ENCODE measurements at places on chromosomes 11 and 22. TPM values are rescaled to one million over a fixed set of nuclear protein-coding genes. Genes with fewer than 3 reads are reported as not detected.

Gene KRTAP5-10
- 0.24 TPM for polyA plus RNA-seq

Gene CNTN5
- 19.0 TPM for polyA plus RNA-seq

Gene APLNR
- 101 TPM for polyA plus RNA-seq

Gene POU2AF2
- not detected for polyA plus RNA-seq

Gene DCDC1
- 4.7 TPM for polyA plus RNA-seq

Gene TRPC6
- 6.6 TPM for polyA plus RNA-seq

Gene TRIM29
- polyA plus RNA-seq: 0.98 TPM

Gene B4GALNT4
- polyA plus RNA-seq: 47.4 TPM

Gene TRIM48
- polyA plus RNA-seq: not detected

Gene VWCE
- polyA plus RNA-seq: 1.3 TPM

Gene ABCG4
- polyA plus RNA-seq: 0.74 TPM

Gene KCNK4
- 0.13 TPM for polyA plus RNA-seq

Gene ARHGAP32
- polyA plus RNA-seq: 14.7 TPM

Gene OVOL1
- polyA plus RNA-seq: 12.6 TPM

Gene ACTN3
- polyA plus RNA-seq: 0.53 TPM

Gene INPP5J
- 3.9 TPM for polyA plus RNA-seq

Gene PNPLA3
- polyA plus RNA-seq: 1.8 TPM

GRCh38 chr11:61635304-61635703 lies 44.9 kb upstream of the DAGLA start:
- DNase-seq: no peak

- DNase-seq: peak; percentile 80
Observed at GRCh38 chr11:112961146-112961668, at the start of gene NCAM1. TSS of gene NCAM1 (plus strand) at chr11:112961420.

DNA sequence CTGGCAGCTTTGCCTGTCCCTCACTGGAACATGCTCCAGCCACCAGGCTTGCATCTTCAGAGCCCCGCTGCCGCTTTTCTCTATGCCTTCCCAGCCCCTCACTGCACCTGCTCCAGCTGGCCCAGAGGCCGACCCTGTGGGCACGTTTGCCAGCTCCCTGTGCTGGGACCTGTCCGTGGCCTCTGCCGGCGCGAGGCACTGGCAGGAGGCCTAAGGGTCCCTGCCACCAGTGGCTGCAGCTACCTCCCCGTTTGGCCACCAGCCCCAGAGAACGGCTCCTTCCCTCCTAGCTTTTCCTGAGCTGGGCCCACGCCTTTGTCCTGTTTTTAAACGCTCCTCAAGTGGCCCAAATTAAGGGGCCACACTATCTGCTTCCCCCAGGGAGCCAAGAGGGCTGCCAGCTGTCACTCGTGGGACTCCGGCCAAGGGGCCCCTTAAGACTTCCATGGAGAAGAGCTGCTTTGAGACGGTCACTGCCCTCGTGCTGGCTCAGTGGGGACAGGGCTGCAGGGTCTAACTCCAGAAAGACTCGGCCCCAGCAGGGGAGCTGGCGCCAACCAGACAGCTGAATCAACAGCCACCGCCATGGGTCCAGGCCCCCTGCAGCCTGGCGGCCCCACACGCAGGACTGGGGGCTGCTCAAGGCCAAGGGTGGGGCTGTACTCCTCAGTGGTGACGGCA lies 24.6 kb upstream of the WNT7B start:
- no peak for DNase-seq

DNA sequence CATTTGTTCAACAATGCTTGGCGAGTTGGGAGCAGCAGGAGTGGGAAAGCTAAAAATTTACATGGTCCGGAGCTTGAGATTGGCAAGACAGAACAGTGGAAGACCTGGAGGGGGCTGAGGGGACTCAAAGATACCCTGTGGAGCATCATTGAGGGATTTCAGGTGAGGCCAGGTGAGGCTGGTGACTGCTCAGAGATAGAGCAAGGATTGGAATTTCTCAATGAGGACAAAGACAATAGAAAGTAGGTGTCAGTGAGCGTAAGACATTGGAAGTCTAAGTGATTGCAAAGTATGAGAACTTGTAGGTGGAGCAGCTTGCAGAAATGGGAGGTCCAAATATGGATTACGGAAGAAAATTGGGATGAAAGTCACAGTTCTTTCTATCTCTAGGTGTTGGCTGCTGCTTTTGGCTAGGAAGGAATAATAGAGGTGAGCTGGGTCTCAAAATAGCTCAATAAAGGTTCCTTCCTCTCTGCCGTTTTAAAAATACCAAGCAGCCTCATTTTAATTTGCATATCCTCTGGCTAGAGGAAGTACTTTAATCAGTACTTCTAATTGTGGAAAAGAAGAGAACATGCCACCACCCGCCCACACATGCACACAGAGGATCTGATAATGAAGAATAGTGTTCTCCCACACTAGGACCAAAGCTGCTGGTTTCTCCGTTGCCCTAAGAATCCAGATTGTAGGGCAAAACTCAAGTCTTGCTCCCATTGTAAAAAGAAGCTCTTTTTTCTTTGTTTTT lies 41.8 kb upstream of the SORL1-AS1 start:
- DNase-seq: no peak

DNA sequence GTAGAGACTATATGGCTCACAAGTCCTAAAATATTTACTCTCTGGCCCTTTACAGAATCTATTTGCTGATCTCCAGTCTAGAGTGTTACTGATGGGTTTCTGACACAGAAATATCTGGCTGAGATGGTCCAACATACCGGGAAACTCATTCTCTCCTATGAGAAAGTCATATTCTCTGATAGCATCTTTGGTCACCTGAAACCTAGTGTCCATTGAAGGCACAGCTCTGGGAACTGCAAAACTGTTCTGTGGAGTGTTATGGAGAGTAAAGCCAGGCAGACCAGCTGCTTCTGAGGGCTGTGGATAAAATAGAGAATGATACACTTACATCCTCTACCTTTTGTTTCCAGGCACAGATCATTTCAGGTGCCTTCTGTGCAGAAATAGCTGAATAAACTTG lies 2.5 kb upstream of the C11orf24 start:
- DNase-seq: no peak

DNA sequence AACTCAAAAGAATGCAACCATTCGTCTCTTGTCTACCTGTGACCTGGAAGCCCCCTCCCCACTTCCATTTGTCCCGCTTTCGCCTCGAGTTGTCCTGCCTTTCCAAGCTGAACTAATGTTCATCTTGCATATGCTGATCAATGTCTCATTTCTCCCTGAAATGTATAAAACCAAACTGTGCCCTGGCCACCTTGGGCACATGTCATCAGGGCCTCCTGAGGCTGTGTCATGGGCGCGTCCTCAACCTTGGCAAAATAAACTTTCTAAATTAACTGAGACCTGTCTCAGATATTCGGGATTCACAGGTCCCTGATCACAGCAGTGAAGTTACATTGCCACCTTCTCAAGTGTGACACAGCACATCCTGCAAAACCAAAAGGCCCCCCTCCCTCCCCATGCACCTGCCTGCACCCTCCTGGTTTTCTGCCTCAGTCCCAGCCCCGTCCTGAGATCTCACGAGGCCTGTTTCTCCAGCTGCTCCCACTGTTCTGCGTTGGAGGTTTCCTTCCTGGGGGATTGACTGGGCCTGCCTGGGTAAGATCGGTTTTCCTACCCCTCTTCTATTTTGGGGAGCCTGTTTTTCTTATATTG lies 1328.7 kb downstream of the TBC1D22A start:
- no peak for DNase-seq

GRCh38 chr22:32882774-32883530 lies 81.4 kb downstream of the TIMP3 start:
- DNase-seq: no peak

GRCh38 chr11:115455613-115456012 lies 48.6 kb downstream of the CADM1 start:
- DNase-seq: no peak

DNA sequence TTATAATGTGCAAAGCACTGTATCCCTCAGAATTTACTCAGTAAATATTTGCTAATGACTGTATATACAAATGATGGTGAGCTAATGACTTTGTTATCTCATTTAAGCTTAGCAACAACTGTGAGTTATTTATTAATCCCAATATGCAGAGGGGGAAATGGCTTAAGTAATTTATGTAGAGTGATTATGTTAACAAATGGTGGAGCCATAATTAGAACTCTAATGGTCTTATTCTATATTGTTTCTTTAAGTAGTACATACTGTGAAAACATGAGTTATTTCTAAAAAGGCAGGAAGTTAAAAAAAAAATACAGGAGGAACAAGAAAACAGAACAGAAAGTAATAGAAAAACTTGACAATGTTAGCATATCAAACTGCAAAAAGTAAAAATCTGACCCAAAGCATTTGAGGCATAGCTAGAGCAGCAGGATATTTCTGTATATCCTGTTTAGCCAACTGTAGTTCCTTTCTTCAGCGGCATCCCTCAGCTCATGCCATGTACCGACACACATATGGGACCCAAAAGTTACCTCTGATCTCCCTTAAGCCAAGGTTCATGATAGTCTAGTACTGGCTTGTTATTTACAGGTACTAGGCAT lies 94.2 kb downstream of the FCHSD2 start:
- no peak for DNase-seq

DNA sequence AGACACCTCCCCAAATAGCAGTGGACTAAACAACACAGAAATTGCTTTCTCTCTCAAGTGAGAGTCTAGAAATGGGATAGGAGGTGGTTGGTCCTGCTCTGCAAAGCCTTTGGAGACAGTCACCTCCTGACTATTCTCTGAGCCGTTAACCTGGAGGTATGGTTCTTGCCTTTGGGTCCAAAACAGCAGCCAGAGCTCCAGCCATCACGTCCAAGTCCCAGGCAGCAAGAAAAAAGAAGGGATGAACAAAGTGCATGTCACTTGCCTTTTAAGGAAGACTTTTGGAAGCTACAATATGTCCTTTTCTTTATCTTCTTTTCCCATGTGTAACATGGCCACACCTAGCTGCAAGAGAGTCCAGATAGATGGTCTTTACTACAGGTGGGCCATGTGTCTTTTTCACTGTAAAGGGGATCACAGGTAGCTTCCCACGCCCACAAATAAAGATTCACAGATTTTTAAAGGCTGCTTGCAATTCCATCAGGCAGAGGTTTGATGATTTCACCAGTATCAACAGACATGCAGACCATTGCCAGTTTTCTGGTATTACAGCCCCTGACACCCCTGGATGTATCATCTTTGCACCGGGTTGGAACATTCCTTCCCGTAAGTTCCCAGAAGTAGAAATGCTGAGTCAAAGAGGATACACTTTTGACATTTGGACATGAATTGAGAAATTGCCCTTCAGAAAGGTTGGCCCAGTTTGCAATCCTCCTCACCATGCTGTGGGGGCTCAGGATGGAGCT lies 66.0 kb downstream of the MYEOV start:
- no peak for DNase-seq

GRCh38 chr11:129319751-129320150 lies 55.9 kb upstream of the BARX2 start:
- DNase-seq: no peak

DNA sequence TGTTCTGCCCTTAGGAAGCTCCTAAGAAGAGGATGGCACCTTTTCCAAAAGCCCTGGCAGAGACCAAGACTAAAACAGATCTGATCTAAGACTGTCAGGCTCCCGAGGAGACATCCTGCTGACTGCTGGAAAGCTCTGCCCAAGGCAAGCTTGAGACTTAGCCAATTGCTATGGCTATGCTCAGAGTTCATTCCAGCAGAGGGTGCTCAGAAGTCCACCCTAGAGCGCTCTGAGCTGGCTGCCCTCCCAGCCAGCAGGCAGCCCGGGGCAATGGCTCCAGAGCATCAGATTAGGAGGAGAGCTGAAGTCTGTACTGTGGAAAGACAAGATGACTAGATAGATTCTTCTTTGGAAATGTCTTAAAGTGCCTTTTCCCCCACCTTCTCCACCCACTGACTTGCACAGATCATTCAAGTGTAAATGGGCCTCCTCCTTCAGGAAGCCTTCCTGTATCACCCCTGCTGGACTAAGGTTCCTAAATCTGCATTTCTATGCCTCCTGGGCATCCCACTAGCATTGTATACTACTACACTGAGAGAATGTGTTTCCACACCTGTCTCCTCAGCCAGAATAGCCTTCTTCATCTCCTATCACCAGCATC lies 23.4 kb downstream of the LRRC55 start:
- no peak for DNase-seq

DNA sequence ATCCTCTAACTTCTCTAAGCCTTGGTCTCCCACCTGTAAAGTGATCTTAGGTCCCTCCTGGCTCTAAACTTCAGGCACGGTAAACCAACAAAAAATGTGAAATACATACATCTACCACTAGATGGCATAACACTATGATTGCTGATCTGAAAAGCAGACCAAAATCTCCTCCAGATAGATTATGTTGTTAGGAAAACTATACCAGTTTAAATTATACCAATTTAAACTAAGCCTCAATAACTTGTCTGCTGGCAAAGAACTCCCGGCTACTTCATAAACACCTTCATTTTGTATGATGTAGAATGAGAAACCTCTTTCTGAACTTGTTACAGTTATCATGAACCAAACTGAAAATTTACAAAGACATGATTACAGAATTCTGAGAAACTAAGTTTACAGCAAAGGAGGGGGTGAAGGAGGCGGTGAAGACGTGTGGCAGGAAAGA lies 85.9 kb downstream of the SBF2 start:
- no peak for DNase-seq

DNA sequence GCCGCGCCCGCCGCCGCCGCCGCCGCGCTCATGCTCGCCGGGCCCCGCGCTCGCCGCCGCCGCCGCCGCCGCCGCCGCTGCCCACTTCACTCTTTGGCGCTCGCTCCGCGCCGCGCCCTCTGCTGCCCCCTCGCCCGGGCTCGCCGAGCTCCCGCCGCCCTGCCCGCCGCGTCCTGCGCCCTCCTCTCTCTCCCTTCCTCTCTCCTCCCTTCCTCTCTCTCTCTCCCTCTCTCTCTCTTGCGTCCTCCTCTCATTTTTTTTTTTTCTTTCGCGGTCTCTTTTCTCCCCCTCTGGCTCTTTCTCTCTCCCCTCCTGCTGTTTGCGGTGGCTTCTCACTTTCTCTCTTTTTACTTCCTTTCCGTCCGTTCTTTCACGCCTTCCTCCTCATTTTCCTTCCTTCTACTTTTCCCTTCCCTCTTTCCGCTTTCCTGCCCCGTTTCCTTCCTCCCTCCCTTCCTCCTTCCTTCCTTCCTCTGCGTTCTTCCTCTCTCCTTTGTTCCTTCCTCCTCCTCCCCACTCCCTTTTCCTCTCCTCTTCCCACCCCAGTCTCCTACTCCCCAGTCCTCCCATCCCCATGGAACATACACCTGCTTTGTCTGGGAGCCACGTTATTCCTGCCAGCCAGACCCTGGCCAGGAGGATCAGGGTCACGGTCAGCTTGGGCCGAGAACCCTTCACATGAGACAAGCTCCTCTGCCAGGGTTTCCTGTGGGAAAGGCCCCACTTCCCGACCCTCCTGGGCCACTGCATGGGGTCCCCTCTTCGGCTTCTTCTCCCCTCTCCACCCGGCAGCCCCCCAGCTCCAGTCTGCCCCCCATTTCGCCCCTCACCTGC lies 19.3 kb upstream of the SHISAL1 start:
- no peak for DNase-seq

- no peak for DNase-seq
Observed at GRCh38 chr11:8754241-8754640, 71.6 kb downstream of the RPL27A start.

All from right renal cortex interstitium (tissue), 3 donors.